ENCODE measurements at places on chromosomes 1 and 21.

DNA sequence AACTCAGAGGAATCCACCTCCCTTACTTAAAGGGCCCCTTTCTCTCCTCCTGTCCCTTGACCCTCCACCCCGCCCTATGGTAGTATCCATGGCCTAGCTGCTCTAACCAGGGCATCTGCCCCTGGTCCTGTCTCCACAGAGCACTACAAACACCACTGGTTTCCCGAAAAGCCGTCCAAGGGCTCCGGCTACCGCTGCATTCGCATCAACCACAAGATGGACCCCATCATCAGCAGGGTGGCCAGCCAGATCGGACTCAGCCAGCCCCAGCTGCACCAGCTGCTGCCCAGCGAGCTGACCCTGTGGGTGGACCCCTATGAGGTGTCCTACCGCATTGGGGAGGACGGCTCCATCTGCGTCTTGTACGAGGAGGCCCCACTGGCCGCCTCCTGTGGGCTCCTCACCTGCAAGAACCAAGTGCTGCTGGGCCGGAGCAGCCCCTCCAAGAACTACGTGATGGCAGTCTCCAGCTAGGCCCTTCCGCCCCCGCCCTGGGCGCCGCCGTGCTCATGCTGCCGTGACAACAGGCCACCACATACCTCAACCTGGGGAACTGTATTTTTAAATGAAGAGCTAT is 1.7 kb downstream of the BTG2 start:
- DNase-seq = peak; percentile 59

DNA sequence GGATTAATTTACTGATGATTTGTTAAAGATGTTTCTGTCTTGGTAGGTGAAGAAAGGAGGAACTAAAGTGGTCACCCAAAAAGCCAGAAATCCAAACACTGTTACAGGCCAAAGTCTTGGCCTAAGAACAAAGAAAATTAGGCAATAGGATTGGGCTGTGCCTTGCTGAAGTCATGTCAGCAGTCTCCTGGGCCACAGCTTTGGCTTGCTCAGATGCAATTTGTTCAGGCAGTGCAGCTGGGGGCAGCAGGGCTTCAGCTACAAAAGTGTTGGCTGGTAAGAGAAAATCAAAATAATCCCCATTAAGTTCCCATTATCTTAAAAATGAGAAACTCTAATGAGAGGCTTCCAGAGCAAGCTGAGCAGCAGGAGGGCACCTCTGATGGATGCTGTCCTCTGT is 14.0 kb upstream of the RAP1A start:
- DNase-seq = no peak

DNA sequence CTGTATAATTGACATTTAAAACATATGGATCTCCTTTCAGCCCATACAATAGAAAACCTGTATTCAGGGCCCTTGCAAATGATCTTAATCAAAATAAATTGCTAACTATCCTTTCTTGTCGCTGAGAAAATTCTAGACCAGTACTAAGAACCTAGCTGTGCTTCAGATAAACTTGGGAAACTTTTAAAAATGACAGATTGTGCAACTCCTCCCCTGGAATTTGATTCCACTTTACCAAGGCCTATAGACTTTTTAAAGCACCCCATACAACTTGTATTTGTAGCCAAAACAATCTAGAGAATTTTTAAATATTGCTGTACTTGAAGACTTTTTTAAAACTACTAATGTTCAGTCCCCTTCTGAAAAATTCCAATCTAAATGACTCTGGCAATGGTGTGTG is 51.6 kb downstream of the ZNF644 start:
- no peak for DNase-seq

DNA sequence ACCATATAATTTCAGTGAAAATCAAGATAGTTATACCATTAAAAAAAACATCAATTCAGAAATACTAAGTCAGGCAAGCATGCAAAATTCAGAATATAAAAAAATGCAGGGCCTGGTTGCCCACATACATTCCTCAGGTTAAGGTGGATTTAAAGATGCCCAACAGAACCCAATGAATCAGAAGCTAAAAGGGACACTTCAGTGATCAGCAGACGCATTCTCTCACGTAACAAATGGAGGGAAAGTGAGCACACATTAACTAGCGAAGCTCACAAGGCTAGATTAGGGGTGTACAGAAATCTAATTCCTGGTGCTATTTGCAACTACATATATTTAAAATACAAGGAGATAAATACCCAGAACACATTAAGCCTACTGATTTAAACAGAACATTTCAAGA is 17.5 kb downstream of the TOMM20 start:
- DNase-seq = no peak

DNA sequence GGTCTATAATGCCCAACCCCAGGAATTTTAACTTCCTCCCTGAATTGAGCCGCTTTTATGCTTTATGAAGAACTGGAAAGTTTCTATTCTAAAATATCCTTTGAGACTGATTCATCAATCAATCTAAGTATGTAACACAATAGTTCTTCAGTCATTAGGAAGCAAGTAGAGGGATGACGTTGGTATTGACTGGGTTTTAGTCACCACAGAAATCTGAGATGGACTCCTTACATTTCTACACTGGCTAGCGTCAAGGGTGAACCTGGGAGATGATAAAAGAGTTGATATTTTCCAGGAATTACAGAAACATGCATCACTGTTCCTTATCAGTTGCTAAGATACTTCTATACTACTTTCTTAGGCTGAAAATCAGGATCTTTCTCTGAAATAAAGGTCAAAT is 308.0 kb downstream of the HMCN1 start:
- DNase-seq = no peak

GRCh38 chr1:231842441-231842840 is 215.9 kb downstream of the DISC1 start:
- no peak for DNase-seq

DNA sequence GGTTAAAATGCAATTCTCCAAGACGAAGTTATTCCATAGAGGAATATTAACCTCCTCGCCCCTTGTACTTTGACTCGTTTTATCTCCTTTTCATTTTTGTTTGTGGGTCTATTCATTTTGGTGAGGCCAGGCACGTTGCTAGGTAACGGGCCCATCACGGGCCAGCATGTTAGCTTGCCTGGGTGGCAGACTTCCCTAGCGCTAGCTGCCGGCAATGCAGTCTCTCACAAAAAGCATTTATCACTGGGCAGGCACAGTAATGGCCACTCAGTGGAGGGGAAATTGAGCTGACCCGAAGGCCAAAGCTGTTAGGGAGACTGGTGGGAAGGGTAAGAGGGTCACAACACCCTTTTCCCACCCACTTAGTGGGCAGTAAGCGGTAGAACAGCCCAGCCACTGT is 234.4 kb upstream of the FOXD3 start:
- DNase-seq = no peak

GRCh38 chr1:221868593-221869303 is 126.9 kb upstream of the DUSP10 start:
- no peak for DNase-seq

GRCh38 chr1:107789817-107790524 is 175.0 kb downstream of the VAV3 start:
- no peak for DNase-seq

DNA sequence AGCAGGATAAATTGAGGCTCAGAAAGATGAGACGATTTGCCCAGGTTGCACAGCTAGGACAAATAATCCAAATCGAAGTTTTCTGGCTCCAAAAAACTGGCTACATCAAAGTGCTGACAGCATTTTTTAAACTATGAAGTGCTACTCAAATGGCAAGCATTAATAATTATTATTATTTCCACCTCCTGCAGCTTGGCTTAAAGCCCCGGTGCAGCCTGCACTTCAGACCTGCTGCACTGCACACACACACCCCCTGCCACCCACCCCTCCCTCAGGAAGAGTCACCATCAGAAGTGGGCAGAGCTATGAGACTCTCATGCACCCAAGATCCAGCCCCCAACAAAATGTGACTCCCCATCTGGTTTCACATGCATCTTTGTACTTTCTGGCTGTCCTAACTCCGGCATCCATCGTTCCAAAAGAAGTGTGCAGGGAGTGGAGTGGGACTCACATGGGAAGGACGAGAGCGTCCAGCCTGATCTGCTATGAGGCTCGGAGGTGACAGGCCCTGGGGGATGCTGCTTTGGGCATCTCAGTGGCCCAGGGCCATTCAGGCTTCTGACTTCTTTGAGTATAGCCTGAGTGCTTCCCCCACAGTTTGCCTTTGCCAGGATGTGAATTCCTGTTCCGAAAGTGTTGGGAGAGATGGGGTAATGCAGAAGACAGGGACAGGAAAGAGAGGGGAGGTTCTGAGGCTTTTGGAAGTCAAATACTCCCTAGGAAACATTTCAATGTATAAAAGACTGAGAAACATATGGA is 65.0 kb upstream of the FAM20B start:
- no peak for DNase-seq

DNA sequence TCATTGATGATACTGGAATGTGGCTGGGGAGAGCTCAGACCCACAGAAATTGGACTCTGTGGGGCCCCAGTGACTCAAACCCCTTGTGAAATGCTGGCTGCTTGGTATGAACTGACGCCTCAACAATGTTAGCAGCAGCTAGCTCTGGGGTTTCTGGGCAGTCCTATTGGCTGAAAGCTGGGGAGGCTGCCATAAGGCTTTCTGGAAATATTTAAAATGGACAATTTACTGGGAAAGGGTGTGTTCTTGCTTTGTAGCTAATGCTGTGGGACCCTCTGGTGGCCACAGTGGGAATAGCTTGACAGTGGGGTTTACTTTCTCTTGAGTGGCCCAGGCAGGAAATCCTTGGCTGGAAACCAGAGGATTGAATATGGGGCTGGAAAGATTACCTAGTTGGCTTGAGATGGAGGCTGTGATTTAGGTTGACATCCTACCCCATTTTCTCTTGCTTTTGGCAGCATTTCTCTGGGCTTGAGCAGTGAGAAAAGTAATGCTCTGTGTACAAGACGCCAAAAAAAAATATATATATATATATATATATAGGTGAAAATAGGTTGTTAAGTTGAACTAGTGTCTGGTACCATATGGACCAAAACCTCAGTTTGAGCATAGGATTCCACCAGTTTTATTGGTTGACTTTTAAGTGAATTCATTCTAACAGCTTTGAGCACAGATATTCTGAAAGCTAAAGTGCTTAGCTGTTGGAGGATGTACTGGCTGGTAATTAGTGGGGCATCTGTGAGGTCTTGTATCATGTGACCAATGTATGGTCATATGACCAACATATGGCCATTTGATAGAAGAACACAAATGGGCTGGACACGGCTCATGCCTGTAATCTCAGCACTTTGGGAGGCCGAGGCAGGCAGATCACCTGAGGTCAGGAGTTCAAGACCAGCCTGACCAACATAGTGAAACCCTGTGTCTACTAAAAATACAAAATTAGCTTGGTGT is 8.2 kb upstream of the S100A10 start:
- peak; percentile 67 for DNase-seq

- DNase-seq = no peak
These were observed 805 bp downstream of the ZNHIT6 start for GRCh38 chr1:85707267-85707989.

DNA sequence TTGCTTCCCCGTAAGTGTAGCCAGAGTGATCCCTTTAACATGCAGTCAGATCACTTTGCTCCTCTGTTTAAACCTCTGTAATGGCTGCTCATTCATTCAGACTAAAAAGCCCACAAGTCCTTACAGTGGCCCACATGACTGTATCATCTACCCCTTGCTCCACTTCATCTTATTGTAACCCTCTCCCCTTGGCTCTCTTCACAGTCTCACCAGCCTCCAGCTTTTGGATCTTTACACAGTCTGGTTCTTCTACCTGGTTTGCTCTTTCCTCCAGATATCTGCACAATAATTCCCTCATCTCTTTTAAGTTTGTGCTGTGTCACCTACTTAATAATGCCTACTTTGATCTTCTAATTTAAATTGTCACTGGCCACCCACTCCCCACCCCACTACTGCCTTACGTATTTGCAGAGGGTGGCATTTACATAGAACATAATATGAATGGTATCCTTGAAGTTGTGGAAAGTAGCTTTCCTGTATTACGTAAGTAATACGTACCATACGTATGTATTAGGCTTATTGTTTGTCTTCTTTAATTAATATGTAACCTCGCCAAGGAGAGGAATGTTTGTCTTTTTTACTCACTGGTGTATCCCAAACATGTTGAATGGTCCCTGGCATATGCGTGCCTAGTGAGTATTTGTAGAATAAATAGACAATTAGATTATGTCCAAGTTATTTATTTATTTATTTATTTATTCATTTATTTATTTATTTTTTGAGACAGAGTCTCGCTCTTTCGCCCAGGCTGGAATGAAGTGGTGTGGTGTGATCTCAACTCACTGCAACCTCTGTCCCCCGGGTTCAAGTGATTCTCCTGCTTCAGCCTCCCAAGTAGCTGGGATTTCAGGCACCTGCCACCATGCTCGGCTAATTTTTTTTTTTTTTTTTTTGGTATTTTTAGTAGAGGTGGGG is 48.6 kb downstream of the TSNAX start:
- no peak for DNase-seq

DNA sequence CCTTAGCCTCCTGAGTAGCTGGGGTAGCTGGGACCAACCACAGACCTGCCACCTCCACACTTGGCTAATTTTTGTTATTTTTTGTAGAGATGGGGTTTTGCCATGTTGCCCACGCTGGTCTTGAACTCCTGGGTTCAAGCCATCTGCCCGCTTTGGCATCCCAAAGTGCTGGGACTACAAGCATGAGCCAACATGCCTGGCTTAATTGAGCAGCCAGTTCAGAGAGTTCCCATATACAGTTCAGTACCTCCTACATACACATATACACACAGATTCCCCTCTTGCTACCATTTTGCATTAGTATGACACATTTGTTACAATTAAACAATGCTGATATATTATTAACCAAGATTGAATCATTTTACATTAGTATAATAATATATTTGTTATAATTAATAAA is 2.9 kb downstream of the RNPEP start:
- DNase-seq = no peak

GRCh38 chr1:43585557-43585956 is 54.9 kb downstream of the PTPRF start:
- no peak for DNase-seq

- DNase-seq = no peak
These were observed 83.7 kb upstream of the EDN2 start for GRCh38 chr1:41568204-41568603.

DNA sequence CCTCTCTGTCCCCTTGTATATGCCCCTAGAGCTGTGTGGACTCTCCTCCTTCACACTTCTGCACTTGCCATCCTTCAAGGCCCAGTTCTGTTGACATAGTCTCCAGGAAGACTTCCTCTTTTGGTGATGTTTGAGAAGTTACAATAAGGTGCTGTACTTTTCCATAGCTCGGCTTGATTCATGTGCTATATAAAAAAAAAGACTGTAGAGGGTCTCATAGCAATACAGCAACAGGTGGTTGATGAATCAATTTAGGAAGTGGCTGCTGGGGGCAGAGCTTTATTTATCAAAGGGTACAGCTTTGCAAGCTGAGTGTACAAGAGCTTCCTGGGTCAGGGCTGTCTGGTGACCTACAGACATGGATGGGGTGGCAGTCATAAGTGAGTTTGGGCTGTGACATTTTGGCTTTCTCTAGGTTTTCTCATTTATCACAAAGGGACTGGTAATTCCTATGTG is 102.7 kb downstream of the RUNX1 start:
- DNase-seq = no peak

GRCh38 chr1:175493321-175494010 is 249.9 kb downstream of the TNR start:
- DNase-seq = no peak

GRCh38 chr1:22851517-22851916 is 121.1 kb downstream of the LACTBL1 start:
- DNase-seq = no peak
